ENCODE measurements at places on chromosomes 13 and 19. TPM values are rescaled to one million over a fixed set of nuclear protein-coding genes. Genes with fewer than 3 reads are reported as not detected.
A peak's percentile ranks its signal among the peaks of the same experiment; 100 is the strongest.

- peaks cover 9% of the 10 kb centered on the region for H3K27me3 ChIP-seq
- no peak overlapping the region for H3K27ac ChIP-seq
- peaks cover 6% of the 10 kb centered on the region for H3K4me1 ChIP-seq
- DNase-seq = no peak
These were observed 13.9 kb downstream of the LILRA5 start for GRCh38 chr19:54299126-54299498.

DNA sequence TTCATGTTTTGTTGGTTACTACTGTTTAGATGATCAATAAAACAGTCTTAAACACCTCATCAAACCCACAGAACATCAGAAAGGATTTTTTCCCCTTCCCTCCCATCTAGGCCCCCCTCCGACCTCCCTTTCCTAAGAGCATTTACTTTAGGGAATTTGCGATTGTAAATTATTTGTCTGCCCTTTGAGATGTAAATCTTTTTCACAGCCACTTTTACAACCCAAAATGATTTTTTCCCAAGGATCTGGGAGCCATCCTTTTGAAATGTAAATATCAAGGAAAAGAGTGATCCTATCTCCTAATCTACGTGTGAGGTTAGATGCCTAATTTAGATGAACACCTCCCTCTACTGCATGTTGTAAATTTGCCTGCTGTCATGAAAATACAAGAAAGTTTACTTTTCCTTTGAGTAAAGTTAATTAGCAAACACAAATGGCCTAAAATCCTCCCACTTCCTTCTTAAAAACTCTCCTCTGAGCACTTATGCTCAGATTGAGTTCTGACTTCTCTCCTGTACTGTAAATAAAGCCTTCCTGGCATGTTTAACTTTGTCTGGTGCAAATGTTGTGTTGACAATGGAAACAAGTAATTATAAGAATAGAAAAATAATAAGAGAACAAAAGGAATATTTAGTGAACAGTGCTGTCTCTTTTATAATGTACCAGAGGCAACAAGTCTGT is 1646.9 kb upstream of the SPRY2 start:
- H3K36me3 ChIP-seq = no peaks in the 10 kb centered on the region
- H3K4me1 ChIP-seq = no peaks in the 10 kb centered on the region
- no peak overlapping the region for H3K4me3 ChIP-seq
- H3K27me3 ChIP-seq = no peaks in the 10 kb centered on the region
- no peak overlapping the region for H3K27ac ChIP-seq
- DNase-seq = no peak

The PNMA8A gene
- not detected for total RNA-seq

GRCh38 chr13:30737511-30738337 is 2.4 kb downstream of the ALOX5AP start:
- H3K4me1 ChIP-seq = peaks cover 63% of the 10 kb centered on the region
- DNase-seq = peak; percentile 36
- H3K36me3 ChIP-seq = peaks cover 3% of the 10 kb centered on the region
- peak overlapping the region; percentile 80 for H3K27ac ChIP-seq

GRCh38 chr19:40717880-40718773 is 1.2 kb downstream of the ITPKC start:
- H3K4me1 ChIP-seq = peaks cover 64% of the 10 kb centered on the region
- DNase-seq = peak; percentile 33
- peaks cover 5% of the 10 kb centered on the region for H3K36me3 ChIP-seq
- H3K4me3 ChIP-seq = peak overlapping the region; percentile 88
- H3K27ac ChIP-seq = peak overlapping the region; percentile 90

The KLK15 gene
- total RNA-seq = not detected

The RASAL3 gene
- total RNA-seq = 88.5 TPM

DNA sequence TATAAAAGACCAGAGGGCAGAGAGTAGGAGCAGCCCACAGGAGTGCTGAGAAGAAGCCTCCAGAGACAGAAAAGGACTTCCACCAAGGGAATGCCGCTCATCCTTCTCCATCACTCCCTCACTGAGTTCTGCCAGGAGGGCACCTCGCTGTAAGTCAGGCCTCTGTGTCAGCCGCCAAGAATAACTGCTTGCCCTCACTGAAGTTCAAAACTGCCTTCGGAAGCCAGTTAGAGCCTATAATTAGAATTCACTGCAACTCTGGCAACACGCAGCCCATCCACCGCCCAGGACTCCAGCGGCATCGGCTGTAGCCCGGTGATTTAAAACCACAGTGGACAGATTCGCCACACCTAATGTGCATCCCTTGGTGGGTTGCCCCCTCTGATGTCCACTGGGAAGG is 281.8 kb upstream of the ZNF507 start:
- no peak for DNase-seq
- no peaks in the 10 kb centered on the region for H3K27me3 ChIP-seq
- no peaks in the 10 kb centered on the region for H3K4me1 ChIP-seq
- no peaks in the 10 kb centered on the region for H3K36me3 ChIP-seq

DNA sequence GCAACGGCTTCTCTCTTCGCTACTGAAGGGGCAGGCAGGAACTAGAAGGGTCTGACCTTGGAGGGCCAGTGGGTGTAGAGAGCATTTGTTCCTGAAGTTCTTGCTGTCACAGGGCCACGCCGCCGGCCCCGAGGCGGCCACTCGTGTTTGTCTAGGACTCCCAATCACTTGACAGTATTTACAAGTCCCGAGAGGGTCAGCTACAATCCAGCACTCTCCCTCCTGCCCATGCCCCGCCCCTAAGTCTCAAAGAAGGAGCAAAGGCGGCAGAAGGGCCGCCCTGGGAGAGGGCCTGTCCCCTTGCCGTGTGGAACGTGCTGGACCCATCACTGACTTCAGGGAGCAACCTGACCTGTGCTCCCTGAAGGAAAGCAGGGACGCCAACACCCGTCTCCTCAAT is 118.5 kb downstream of the STK24 start:
- no peaks in the 10 kb centered on the region for H3K4me1 ChIP-seq
- H3K36me3 ChIP-seq = peaks cover 88% of the 10 kb centered on the region
- no peak for DNase-seq
- H3K27ac ChIP-seq = no peak overlapping the region

DNA sequence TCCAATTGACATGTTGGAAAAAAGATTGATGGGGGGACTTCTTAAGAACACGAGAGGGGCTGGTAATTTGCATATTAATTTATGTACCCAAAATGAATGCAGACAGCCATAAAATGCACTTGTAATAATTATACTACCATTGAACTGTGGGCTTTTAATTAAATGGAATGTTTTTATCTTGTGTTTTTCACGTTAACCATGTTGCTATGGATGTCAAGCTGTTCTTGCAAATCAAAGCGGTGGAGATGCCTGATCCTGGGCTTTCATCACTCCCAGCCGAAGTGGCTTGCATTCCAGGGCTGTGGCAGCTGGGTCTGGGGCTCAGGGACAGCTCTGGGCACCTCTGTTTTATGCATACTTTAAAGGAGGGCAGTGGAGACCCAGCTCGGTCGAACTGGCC is 179.4 kb upstream of the TMTC4 start:
- H3K27ac ChIP-seq = no peak overlapping the region
- no peaks in the 10 kb centered on the region for H3K27me3 ChIP-seq
- no peak overlapping the region for H3K4me3 ChIP-seq
- no peaks in the 10 kb centered on the region for H3K4me1 ChIP-seq

The ANGPTL4 gene
- not detected for total RNA-seq

DNA sequence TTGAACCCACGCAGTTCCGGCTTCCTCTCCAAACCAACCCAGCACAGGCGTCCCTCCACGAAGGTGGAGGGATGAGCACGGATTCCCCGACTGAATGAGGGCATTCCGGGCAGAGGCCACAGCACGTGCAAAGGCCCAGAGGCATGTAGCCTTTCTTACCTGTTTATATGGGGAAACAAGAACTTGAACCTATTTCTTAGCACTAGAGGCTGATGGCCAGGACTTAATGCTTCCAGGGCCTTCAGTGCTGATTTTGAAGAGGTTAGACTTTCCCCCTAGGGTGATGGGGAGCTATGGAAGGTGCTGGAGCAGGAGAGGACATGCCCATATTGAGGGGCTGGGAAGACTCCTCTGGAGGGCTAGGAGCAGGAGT is 2.0 kb downstream of the MAST3 start:
- no peak for DNase-seq
- H3K36me3 ChIP-seq = no peaks in the 10 kb centered on the region
- peak overlapping the region; percentile 82 for H3K27ac ChIP-seq
- H3K4me1 ChIP-seq = peaks cover 22% of the 10 kb centered on the region
- H3K4me3 ChIP-seq = no peak overlapping the region

The FUT1 gene
- not detected for total RNA-seq

GRCh38 chr13:79490824-79491223 is 9.9 kb downstream of the NDFIP2 start:
- no peaks in the 10 kb centered on the region for H3K27me3 ChIP-seq
- no peak for DNase-seq
- no peak overlapping the region for H3K27ac ChIP-seq
- no peaks in the 10 kb centered on the region for H3K36me3 ChIP-seq
- H3K4me1 ChIP-seq = no peaks in the 10 kb centered on the region

The NTN5 gene
- total RNA-seq = 2.5 TPM

GRCh38 chr13:107650081-107650701 is 565.1 kb downstream of the LIG4 start:
- H3K4me1 ChIP-seq = no peaks in the 10 kb centered on the region
- H3K27me3 ChIP-seq = no peaks in the 10 kb centered on the region
- H3K27ac ChIP-seq = no peak overlapping the region
- H3K36me3 ChIP-seq = no peaks in the 10 kb centered on the region
- no peak overlapping the region for H3K4me3 ChIP-seq
- DNase-seq = no peak

- DNase-seq = no peak
- H3K27me3 ChIP-seq = no peaks in the 10 kb centered on the region
- no peak overlapping the region for H3K4me3 ChIP-seq
- H3K36me3 ChIP-seq = no peaks in the 10 kb centered on the region
- no peaks in the 10 kb centered on the region for H3K4me1 ChIP-seq
These were observed 7.5 kb downstream of the F10 start for GRCh38 chr13:113129921-113130750.

DNA sequence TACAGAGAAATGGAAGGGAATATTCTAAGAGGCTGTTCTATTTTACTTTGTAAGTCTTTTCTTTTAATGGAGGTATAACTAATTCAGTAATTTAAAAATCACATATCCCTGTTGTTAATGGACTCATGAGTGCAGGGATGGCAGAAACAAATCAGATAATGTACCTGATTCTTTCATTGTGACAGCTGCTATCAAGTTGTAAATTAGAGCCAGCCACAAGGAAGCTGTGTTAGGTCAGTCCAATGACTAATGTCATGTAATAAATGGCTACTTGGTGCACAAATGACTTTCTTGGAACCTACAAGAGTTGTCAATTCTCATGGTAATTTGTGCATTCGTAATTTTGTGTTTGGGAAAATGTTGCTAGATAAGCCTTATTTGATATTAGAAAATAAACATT is 446.4 kb downstream of the DCT start:
- no peaks in the 10 kb centered on the region for H3K27me3 ChIP-seq
- no peak overlapping the region for H3K4me3 ChIP-seq
- H3K36me3 ChIP-seq = no peaks in the 10 kb centered on the region
- no peak overlapping the region for H3K27ac ChIP-seq
- no peaks in the 10 kb centered on the region for H3K4me1 ChIP-seq

The LGALS7B gene
- not detected for total RNA-seq

The ZNF579 gene
- total RNA-seq = 10.3 TPM

- H3K36me3 ChIP-seq = peaks cover under 1% of the 10 kb centered on the region
- no peak for DNase-seq
- peaks cover 38% of the 10 kb centered on the region for H3K4me1 ChIP-seq
These were observed 685 bp downstream of the GMFG start for GRCh38 chr19:39335168-39335548.

GRCh38 chr13:31334994-31335557 is 135.3 kb downstream of the B3GLCT start:
- H3K4me1 ChIP-seq = no peaks in the 10 kb centered on the region
- H3K4me3 ChIP-seq = no peak overlapping the region
- H3K27ac ChIP-seq = no peak overlapping the region
- H3K27me3 ChIP-seq = no peaks in the 10 kb centered on the region
- H3K36me3 ChIP-seq = no peaks in the 10 kb centered on the region

DNA sequence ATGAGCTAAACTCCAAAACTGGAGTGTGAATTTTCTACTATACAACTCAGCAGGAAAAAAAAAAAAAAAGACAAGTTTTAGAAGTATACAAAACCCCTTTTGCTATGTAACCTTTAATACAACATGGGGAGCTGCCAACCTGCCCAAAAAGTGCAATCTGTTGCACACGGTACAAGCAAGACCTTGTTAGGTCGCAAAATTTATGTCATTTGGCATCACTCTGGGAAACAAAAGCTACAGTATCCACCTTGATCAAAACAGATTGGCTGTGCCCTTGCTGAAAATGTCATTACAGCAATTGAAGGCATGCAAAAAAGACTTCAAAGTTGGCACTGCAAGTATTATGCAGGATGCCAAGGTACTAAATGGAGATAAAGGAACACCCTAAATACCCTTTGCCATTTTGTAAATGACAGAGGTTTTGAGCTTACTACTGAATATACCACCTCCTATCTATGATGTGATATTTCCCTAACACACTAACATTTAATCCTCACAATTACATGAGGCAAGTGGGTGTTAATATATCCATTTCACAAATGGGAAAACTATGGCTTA is 150.1 kb downstream of the TBC1D4 start:
- no peak overlapping the region for H3K27ac ChIP-seq
- H3K27me3 ChIP-seq = no peaks in the 10 kb centered on the region
- H3K4me3 ChIP-seq = no peak overlapping the region
- H3K4me1 ChIP-seq = peaks cover 3% of the 10 kb centered on the region

GRCh38 chr13:36357692-36358091 is 11.5 kb upstream of the SPART start:
- no peak overlapping the region for H3K4me3 ChIP-seq
- no peak for DNase-seq
- H3K27ac ChIP-seq = no peak overlapping the region
- no peaks in the 10 kb centered on the region for H3K4me1 ChIP-seq

DNA sequence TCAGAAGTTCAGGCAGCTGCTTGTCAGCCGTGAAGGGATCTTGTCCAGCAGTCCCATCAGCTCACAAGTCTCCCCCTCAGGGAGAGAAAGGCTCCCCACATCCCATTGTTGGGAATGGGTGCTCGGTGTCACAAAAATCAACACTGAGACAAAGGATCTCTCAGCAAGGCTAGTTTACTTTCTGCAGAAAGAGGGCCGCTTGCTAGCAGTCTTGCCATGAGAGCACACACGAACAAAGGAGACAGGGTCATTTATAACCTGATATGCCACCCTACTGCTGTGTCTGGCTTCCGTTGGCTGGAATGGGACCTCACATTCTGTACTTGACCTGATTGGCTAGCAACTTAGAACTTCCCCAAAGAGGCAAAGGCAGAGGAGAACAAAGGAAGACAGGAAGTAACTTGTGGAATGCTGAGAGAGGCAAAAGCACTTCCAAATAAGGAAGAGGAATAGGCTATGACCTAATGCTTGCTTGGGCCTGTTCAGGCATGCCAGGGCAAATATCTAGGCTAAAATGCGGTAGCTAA is 8.7 kb upstream of the IGFL3 start:
- H3K36me3 ChIP-seq = no peaks in the 10 kb centered on the region
- DNase-seq = no peak
- H3K27ac ChIP-seq = no peak overlapping the region
- H3K27me3 ChIP-seq = peaks cover 18% of the 10 kb centered on the region
- H3K4me1 ChIP-seq = no peaks in the 10 kb centered on the region

The ZNF415 gene
- total RNA-seq = 8.2 TPM

The WDFY2 gene
- total RNA-seq = 46.1 TPM

- H3K36me3 ChIP-seq = no peaks in the 10 kb centered on the region
These were observed 394.1 kb upstream of the SLITRK6 start for GRCh38 chr13:86193281-86193680.
